Anterior cingulate cortex (tissue), 58 donors: ENCODE measurements at places on chromosomes 4 and X.

DNA sequence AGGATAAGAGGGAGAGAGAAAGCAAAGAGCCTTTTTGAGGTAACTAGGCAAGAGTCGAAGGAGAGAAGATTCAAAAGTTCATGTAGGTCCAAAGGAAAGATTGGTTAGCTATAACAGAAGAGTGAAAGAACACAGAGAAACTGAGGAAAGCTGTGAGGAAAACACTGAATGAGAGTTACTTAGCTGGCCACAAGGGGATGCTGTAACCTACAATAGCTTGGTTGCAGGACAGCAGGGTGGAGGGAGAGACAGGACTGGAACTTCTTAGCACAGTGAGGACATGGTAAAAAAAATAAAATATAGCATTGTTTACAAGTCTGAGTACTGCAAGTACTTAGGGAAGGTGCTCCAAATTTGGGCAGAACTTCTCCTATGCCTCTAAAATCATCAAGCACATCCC is 48.3 kb downstream of the RAI2 start:
- no peak for DNase-seq

DNA sequence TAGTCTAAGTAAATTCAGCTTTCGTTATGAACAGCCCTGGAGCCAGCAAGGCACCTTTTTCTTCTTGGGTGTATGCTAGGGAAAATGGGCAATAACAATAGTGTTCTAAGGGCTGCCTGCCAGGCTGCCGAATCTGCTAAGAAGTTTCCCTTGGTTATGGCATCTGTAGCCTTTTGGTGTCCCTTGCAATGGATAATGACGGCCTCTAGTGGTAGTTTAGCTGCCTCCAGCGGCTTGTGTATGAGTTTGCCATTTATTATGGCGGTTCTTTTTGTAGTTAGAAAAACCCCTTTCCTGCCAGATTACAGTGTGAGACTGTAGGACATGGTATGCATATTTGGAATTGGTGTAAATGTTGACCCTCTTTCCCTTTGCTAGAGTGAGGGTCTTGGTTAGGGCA is 78.9 kb upstream of the SPIN4 start:
- no peak for DNase-seq

- no peak for DNase-seq
Measured at GRCh38 chrX:132452911-132453550, 35.8 kb downstream of the MBNL3 start.

GRCh38 chr4:183658362-183659028 is 490 bp downstream of the RWDD4 start:
- DNase-seq: no peak
